DMS53 (cell line): ENCODE measurements at places on chromosomes 13 and 19.

DNA sequence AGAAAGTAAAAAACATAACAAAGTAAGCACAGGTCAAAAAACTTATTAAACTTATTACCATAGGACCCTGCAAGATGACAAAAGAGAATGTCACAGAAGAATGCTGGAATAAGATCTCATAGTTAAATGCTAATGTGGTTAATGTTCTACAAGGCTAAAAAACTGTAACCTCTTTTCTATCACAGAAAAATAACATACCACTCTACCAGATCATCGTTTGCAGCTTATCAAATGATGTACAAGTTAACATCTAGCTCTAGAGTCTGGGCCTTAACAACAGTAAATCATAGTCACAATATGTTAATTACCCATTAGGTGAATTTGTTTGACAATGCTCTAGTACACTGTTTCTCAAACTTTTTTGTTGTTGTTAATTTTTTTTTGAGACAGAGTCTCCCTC, 53.0 kb downstream of the NUFIP1 start:
- no peak for DNase-seq

DNA sequence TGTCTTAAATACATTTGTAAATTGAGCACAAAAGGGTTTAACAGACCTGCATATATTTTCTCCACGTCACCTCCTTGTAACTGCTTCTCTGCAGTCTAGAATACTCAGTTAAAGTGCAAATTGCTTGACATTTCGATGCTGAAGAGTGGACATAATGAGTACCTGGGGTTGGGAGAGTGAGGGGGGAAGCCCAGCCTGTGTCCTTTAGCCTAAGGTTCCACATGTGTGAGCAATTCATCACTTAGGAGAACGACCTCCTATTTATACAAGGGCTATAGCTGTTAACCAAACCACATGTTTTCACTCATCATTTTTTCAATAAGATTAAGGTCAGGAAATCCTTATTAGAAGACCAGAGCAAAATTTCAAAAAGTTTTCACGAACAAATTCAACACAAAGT, 29.5 kb downstream of the PCDH9 start:
- DNase-seq: no peak

GRCh38 chr13:67045357-67045756, 184.8 kb downstream of the PCDH9 start:
- DNase-seq: no peak

DNA sequence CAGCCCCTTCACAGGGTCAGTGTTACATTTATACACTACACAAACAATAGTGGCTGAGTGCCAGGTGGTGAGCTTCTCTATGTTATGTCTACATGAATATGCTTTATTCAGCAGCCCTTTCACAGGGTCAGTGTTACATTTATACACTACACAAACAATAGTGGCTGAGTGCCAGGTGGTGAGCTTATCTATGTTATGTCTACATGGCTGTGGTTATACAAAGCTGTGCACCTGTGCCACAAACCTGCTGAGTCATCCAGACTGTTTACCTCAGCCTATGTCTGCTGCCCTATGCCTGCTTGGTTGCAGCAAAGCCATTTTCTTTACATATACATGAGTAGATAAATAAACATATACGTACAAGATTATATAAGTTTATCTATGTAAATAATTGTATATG, 76.5 kb downstream of the ZNF726 start:
- DNase-seq: peak; percentile 98

- DNase-seq: no peak
These were observed 10.7 kb downstream of the EPSTI1 start for GRCh38 chr13:42981317-42981716.

- DNase-seq: no peak
These were observed 62.4 kb downstream of the MBD3L2B start for GRCh38 chr19:6958791-6959190.

DNA sequence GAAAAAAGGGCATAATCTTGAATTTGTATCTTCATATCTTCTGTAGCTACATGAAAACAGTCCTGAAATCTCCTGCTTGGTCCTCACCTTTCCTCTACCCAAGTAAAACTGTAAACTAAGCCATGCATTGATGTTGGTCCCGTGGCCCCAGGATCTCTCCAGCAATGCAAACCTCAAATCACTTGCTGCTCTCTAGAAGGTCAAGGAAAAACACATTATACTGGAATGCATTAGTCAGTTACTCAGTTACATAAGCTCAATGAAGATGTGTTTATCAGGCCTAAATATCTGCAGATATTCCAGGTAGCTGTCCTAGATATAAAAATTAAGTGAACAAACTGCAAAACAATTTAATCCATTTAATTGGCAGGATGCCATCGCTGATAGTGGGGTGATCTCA, 261.8 kb downstream of the ABCC4 start:
- DNase-seq: no peak

- peak; percentile 86 for DNase-seq
These were observed 575.8 kb downstream of the DACH1 start for GRCh38 chr13:71290963-71291841.

GRCh38 chr13:51820016-51820597, 16.1 kb upstream of the DHRS12 start:
- no peak for DNase-seq

- no peak for DNase-seq
These were observed 65.5 kb downstream of the RASL11A start for GRCh38 chr13:27336014-27336673.

DNA sequence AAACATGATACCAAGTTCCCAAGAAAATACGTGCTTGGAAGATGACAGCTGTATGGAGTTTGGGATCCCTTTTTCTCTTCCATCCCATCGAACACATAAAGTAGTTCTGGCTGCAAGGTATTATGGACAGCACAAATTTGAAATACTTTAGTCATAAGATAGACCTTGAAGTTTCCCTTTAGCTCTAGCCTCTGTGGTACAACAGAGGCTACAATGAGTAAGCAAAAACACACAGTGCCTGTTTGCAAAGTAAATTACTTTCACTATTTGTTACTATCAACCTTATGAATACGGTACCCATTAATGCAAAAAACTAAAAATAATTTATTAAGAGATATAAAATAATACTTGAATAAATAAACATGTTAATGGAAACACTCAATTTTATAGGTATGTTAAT, 21.0 kb upstream of the LRCH1 start:
- peak; percentile 10 for DNase-seq

DNA sequence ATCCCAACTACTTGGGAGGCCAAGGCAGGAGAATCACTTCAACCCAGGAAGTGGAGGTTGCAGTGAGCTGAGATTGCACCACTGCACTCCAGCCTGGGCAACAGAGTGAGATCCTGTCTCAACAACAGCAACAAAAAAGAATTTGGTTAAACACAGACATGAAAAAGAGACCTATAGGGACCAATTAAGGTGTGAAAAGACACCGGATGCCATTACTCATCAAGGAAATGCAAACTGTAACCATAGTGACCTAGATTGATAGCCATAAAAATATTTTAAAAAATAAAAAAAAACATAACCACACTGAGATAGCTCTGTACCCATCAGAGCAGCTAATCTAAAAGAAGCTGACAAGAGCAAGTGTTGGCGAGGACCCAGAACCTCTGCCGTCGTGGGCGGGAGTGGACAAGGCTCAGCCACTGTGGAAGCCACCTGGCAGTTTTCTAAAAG, 37.1 kb upstream of the ISYNA1 start:
- no peak for DNase-seq

- no peak for DNase-seq
These were observed 11.4 kb upstream of the ZNF724 start for GRCh38 chr19:23261496-23262020.

- no peak for DNase-seq
These were observed 324.9 kb upstream of the ZNF507 start for GRCh38 chr19:32020538-32020937.

- no peak for DNase-seq
These were observed 16.9 kb downstream of the TGDS start for GRCh38 chr13:94579063-94579462.

DNA sequence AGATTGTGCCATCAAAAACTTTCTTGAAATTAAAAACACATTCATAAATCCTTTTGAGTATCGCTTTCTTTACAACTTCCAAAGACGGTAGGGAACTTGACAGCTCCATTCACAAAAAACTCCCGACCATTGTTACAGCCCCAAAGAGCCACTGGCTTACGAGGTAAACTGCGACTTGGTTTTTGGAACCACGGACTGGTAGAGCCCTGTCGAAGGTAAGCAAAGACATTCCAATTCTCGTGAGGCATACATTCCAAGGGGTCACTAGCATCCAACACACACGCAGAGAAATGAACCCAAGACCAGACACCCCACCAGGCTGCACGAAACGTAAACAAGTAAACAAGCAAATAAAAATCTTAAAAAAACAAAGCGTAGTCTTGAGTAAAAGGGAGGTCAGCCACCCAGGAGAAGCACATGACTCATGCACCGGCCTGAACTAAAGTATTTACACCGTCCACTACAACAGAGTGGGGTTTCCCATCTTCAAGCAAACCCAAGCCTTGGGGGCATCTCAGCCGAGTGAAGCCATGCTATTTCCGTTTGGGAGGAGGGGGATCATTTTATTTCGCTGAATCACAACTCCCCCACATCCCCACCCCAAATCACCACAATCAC, 1.4 kb downstream of the BRD4 start:
- peak; percentile 36 for DNase-seq

DNA sequence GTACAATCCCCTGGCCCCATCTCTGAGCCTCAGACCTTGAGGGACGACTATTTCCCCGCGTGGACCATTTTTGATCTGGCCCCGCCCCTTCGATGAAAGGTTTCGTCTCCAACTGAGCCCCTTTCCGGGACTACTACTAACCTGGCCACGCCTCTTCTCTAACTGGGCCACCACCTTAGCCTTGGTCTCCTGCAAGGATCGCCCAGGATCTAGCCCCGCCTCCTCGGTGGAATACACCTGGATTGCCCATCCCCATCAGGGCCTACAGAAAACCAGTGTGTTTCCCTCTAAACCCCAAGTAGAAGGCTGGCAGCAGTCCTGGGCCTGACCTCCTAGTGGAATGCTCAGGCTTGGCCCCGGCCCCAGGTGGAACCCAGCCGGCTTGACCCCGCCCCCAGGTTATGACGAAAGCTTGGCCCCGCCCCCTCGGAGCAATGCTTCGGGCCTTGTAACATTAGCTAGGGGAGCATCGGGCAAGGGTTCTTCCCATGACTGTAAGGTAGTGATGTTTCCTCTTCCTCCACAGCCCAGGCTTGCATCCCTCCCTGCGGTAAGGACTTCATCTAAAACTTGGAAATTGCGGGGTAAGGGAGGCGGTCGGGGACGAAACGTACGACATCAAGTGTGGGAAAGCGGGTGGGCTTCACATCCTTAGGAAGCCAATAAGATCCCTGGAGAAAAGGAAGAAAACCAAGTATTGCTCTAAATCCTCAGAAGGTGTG, 9.1 kb downstream of the SPACA6 start:
- DNase-seq: no peak

- no peak for DNase-seq
These were observed 1567.4 kb downstream of the EFNB2 start for GRCh38 chr13:104967836-104968630.

- DNase-seq: peak; percentile 66
These were observed 1323.6 kb upstream of the PRR20A start for GRCh38 chr13:55816976-55817601.

GRCh38 chr13:18212873-18213272, 968.8 kb downstream of the TUBA3C start:
- no peak for DNase-seq
